Renal cortex interstitium (tissue), 15 donors: ENCODE measurements at places on chromosomes 7 and 10. TPM values are rescaled to one million over a fixed set of nuclear protein-coding genes. Genes with fewer than 3 reads are reported as not detected.

DNA sequence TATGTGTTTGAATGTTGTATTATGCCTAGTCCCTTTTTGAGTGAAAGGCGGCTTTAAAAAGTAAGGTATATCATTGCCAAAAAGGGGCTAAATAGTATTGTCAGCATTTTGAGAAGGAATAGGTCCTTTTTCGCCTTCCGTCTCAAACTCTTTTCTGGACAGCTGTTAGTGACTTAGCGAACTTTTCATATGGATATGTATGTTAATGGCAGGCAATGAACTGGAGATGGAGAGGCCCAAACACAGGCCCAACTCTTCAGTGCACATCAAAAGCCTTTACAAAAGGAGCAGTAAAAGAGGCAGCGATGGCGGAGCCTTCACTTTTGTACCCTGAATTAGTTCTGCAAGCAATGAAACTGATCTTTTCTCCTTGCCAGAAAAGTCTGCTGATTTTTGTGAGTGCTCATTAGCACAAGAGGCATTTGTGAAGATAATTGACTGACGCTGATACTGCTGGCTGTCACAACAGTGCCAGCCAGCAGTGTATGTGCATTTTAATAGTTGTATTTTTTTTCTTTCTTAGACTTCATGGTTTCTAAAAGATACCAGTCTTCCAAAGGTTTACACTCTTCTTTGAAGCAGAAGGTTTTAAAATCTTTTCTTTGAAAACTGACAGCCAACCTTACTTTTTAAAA is 243.7 kb upstream of the SP8 start:
- DNase-seq, result no peak

DNA sequence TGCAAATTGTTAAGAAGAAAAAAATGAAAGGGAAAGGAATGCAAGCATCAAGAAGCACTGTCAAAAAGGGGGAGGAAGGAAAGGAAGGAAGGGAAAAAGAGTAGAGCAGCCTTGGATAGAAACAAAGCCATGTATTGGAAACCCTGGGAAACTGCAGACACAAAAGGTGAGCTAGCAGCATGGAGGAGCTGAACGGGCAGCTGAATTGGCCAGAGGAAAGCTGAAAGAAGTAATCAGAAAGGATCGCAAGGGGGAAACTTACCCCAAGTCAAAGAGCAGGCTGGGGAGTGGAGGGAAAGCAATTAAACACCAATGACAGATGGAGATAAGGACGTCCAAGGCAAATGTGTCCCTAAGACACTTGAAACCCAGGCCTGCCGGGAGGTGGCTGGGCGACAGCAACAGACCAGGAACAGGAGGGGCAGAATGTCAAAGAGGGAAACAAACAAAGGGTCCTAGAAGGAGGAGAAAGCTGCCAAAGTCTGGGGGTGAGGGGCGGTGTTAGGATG is 93.8 kb upstream of the SVIL start:
- no peak for DNase-seq

GRCh38 chr7:101211501-101211900 is 5.9 kb downstream of the PLOD3 start:
- DNase-seq, result no peak

GRCh38 chr10:59606551-59606961 is 103.1 kb downstream of the SLC16A9 start:
- DNase-seq, result no peak

- DNase-seq, result no peak
These were observed 179.6 kb downstream of the CELF2 start for GRCh38 chr10:11197266-11197712.

GRCh38 chr7:42292991-42293521 is 56.0 kb upstream of the GLI3 start:
- DNase-seq, result no peak

Gene UFSP1
- polyA plus RNA-seq, result 3.8 TPM

DNA sequence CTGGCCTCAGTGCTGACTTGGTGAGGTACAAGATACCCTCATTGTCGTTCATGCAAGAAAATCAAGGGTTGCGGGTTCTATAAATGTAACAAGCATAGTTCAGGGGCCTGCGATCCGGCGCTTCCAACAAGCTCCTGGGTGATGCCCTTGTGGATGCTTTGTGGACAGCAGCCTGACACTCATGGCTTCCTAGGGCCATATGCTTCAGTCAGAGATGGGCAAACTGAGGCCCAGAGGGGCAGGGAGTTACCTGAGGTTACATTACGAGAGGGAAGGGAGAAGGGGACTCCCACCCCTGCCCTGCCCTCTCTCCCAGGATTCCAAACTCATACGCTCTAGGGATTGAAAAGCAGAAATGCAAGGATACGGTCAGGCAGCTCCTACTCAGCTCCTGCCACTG is 296.3 kb upstream of the ZMIZ1 start:
- no peak for DNase-seq

Gene MINDY4
- 26.9 TPM for polyA plus RNA-seq

Gene DOCK1
- polyA plus RNA-seq, result 69.5 TPM

- DNase-seq, result no peak
These were observed 250.4 kb downstream of the FZD1 start for GRCh38 chr7:91514591-91514990.

DNA sequence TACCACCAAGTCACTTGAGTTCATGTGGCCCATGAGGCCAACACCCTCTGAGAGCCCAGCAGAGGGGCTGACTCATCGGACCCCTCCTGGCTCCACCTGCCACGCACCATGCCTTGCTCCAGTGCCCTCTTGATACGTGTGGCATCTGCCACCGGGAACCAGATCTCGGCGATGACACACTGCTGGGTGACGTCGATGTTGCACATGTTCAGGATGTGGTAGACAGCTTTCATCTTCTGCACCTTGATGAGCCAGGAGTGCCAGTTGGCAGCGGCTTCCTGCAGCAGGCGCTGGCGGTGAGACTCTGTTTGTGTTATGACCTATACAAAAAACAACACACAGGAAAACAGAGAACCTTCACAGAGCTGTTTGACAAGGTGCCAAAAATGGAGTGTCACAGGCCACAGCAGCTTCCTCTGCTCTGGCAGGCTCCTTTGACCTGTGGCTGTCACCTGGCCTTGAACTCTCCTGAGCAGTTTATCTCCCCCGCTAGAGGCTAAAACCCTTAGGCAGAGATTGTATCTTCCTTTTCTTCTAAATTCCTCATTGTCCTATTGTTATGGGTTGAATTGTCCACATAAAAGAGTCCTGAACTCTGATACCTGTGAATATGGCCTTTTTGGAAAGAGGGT is 45.2 kb upstream of the TMEM213 start:
- peak; percentile 4 for DNase-seq

GRCh38 chr10:34075254-34075926 is 739.7 kb downstream of the PARD3 start:
- no peak for DNase-seq

Gene HDAC9
- polyA plus RNA-seq, result 9.6 TPM

DNA sequence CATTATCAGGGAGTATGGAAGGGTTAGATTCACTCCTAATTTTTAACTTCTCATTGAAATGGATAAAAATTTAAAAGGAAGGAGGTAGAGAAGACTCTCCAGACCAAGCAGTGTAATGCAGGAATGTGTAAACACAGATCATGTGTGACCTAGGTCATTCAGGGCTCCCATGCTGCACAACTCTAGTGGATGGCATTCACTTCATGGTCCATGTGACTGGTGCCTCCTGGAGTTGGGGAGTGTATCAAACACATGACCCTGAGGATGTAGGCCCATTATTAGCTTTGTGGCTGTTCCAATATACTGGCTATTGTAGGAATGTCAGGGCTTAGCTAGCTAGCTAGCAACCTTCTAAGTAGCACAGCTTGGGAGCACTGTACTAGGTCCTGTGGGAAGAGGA is 109.9 kb downstream of the SLC25A13 start:
- no peak for DNase-seq

DNA sequence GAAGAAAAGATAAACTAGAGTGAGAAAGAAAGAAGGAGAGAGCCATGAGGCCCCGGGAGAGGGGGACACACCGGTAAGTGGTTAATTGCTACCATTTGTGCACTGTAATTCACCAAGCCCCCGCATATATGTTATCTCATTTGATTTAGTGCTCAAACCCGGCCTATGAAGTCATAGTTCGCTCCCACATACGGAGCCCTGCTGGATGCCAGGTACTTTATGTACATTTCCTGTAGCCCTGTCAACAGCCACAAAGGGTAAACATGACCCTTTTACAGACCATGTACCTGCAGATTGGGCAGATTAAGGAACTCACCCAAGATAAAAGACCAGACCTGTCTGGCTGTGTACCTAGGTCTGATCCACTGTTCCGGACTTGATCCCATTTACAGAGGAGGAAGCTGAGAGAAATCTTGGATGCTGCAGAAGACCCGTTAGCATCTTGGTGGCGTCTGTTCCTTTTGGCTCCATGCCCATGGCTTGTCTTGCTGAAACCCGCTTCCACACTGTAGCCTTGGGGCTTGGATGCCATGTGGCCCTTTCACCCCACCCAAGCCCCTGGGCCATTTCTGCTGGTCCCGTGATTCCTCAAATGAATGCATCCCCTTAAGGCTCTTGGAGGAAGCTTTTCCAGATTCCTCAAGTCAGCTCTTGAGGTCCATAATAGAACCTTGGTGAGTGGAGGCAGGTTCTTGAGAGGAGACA is 32.3 kb downstream of the FAM241B start:
- DNase-seq, result no peak

DNA sequence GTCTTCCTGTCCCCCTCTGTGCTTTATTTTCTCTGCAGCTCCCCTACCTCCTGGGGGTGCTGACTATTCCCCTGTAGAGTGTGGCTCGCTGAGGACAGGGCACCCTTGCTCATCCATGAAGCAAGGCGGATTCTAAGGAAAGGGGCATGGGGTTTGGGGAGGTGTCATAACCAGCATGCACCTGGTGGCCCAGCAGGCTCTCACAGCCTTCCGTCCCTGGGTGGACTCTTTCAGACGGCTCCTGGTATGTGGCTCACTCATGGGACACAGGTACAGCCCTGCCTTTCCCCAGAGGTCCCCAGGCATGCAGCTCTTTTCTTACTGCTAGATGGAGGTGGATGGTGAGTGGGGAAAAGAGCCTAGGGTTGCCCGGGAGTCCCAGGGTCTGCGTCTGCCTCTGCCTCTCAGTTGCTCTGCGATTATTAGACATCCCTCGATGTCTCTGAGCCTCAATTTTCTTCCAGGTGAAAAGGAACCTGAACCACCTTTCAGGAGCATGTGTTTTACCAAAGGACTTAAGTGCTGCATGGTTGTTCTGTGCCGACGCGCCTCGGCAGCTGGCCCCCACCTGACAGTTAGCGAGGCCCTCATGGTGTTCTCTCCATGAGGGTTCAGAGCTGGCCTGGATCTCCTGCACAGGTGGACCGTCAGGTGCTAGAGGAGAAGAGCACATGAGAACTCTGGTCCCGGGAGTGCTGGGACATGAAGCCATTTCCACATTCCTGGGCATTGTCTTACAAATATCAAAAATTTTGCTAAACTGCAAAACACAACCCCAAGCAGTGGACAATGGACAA is 172.5 kb upstream of the SHH start:
- no peak for DNase-seq

Gene RADIL
- 3.5 TPM for polyA plus RNA-seq

GRCh38 chr7:80334196-80334595 is 177.7 kb downstream of the GNAT3 start:
- DNase-seq, result no peak

- DNase-seq, result no peak
These were observed 7.5 kb downstream of the EMX2 start for GRCh38 chr10:117550076-117550475.

- no peak for DNase-seq
These were observed 595.9 kb downstream of the KCNMA1 start for GRCh38 chr10:77041636-77042258.

Gene PSD
- 13.1 TPM for polyA plus RNA-seq

Gene PURB
- 33.5 TPM for polyA plus RNA-seq

Gene KDM7A
- polyA plus RNA-seq, result 10.8 TPM

DNA sequence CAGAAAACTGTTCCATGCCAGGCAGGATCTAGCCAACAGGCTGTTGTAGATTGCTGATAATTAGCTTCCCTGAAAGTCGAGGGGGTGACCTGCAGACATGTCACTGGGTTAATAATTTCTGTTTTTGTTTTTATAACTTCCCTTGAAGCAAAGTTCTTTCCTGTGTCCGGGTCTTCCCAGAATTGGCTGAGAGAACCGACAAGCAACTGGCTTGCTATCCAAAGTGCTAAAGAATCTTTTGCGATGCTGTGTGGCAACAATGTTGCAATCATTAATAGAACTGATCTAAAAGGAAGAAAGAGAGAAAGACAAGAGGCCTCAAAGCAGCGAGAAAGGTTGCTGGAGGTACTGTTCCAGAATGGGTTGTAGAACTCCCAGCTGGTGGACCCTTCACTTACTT is 132.1 kb upstream of the DPP6 start:
- no peak for DNase-seq

DNA sequence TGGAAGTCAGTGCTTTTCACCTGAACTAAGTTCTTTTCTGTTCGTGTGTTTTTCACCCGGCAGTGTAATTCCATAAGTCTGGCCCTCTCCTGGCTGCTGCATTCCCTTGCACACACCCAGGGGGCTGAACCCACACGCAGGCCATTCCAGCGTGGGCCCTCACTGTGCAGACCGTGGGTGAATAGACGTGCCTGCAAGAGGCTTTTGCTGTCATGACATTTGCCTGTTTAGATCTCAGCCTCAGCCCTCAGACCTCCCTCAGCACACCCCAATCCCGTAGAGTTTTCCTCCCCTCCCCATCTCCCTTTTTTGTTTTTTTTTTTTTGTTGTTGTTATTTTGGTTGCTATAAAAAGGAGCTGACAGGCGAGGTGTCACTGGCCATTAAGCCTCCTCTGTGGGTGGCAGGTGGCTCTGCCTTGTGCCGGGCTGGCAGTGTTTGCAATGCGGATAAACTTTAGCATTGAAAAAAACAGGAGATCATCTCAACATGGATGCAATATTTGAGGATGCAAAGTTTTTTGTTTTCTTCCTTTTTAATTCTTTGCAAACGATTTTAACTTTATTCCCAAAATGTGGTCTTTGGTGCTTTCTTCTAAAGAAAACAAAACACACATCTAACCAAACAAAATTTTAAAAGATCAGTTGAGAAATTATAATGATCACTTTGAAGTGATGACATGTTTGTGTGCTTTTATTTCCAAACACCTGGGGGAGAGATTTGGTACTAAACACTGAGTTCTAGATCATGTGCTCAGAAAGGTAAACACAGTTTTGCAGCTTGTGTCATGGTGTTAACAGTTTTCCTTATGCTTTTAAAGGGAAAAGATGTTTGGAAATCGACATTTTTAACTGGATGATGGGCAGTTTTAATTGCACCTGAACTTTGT is 58.8 kb downstream of the WDR37 start:
- no peak for DNase-seq

DNA sequence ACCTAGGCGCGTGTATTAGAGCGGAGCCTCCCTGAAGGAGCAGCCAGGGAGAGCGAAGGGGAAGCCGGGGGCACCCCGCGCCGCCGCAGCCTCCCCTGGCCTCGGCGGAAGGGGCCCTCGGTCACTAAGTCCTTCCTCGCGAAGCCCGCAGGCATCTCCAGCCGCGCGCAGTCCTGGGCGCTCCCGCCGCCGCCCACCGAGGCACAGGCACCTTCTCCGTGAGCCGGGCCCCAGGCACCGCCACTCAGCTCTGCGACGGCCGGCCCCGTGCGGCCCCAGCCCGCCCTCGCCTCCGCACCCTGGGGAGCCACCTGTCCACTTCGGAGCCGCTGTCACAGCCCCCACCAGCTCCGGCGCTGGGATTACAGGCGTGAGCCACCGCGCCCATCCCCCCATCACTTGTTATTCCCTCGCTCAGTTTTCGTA is 80.8 kb downstream of the ZNF467 start:
- DNase-seq, result no peak

GRCh38 chr7:64863021-64863420 is 40.1 kb upstream of the ZNF273 start:
- no peak for DNase-seq
